ENCODE measurements at places on chromosomes 2 and 18.

DNA sequence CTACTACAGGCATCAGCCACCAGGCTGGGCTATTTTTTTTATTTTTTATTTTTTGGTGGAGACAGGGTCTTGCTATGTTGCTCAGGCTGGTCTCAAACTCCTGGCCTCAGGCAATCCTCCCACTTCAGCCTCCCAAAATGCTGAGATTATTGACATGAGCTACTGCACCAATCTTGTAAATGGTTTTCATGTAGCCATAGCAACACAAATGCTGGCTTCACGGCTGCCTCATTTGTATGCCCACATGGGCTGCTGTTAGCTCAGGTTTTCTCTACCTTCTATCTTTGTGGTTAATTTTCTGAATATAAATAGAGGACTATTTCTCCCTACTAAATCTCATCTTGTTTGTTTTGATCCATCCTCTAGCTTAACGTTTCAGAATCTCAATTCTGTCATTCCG, 58.2 kb downstream of the PLEKHM3 start:
- DNase-seq = no peak

GRCh38 chr2:230737300-230737699, 24.7 kb downstream of the CAB39 start:
- DNase-seq = no peak

DNA sequence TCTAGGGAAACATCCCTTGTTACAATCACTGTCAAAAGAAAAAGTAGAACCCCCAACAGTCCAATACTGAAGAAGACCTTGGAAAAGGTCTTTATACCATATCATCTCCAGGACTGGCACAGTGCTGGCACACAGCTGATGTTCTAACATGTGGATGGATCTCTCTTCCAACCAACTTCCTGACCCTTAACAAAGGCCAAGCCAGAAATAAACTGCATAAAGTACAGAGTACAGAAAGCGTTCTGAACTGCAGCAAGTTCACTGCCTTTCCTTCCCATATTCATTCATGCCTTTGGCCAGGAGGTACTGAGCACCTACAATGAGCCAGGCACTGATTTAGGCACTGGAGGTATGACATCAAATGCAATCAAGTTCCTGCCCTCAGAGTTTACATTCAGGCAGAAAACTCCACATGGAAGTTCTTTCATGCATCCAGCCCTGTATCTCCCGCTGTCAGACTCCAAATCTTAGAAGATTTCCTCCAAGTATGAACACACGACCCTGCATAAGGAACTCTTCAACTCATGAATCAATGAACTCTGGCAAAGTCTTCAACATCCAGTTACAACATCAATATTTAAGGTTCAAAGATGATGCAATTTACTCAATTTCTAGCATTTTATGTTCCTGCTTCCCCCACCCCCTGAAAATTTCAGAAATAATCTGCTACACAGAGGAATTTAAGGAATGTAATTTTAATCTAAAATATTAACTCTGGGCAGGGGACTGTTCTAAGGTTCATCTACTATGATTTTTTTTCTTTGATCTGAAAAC, 33.8 kb downstream of the ACVR1 start:
- DNase-seq = no peak

DNA sequence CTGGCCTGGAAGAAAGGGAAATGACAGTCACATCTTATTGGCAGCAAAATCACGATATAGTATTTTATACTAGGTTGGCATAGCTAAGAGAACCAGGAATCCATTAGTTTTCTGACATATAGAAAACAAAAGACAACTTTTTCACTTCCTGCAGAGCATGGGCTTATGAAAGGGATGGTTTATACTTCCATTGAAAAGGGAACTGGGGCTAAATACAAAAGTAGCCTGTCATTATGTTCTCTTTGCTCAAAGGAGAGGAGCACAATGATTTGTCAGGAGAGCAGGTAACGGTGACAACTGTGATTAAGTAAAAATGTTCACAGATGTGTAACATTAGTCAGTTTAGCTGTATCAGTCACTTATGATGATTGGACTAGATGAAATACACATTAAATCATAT, 46.4 kb downstream of the SLC25A12 start:
- DNase-seq = no peak

GRCh38 chr2:127651971-127652550, 6.1 kb downstream of the GPR17 start:
- DNase-seq = no peak

- DNase-seq = no peak
Observed at GRCh38 chr2:173696274-173696673, 268.9 kb downstream of the SP3 start.

- no peak for DNase-seq
Observed at GRCh38 chr2:197216361-197216979, 94.1 kb downstream of the ANKRD44 start.

DNA sequence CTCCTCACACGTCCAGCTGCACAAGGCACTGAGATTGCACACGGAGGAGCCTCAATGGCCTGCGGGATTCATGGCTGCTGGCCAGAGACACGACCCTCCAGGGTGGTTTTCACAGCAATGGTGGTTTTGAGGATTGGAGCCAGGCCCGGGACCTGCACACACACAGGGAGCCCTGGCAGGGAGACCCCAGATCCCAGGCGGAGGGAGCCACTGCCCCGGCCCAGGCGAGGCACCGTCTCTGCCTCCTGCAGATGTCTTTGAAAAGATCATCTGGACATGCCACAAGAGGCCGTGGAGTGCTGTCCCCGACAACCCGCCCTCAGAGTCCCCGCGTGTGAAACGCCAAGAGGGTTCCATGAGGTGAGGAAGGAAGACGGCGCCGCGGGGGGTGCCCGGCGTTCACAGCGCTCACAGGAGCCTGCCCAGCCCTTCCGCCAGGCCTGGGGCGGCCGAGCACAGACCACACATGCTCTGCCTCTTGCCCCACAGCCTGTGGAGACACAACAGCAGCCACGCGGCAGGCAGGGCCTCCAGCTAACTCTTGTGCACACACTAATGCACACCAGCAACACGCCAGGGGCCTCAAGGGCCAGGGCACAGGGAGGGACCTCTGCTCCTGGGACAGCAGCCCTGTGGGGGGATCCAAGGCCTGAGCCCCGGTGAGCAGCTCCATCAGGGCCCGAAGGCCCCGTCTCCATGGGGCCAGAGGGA, 72.8 kb upstream of the CTDP1 start:
- no peak for DNase-seq

- no peak for DNase-seq
Observed at GRCh38 chr2:70905443-70906421, 30.0 kb upstream of the ATP6V1B1 start.

GRCh38 chr2:33607251-33607721, 8.2 kb upstream of the FAM98A start:
- no peak for DNase-seq

- DNase-seq = no peak
Observed at GRCh38 chr2:141778315-141778835, 352.4 kb downstream of the LRP1B start.

GRCh38 chr2:7771781-7772180, 854.6 kb downstream of the RNF144A start:
- no peak for DNase-seq

- no peak for DNase-seq
Observed at GRCh38 chr2:216590780-216591179, 42.4 kb upstream of the IGFBP2 start.

DNA sequence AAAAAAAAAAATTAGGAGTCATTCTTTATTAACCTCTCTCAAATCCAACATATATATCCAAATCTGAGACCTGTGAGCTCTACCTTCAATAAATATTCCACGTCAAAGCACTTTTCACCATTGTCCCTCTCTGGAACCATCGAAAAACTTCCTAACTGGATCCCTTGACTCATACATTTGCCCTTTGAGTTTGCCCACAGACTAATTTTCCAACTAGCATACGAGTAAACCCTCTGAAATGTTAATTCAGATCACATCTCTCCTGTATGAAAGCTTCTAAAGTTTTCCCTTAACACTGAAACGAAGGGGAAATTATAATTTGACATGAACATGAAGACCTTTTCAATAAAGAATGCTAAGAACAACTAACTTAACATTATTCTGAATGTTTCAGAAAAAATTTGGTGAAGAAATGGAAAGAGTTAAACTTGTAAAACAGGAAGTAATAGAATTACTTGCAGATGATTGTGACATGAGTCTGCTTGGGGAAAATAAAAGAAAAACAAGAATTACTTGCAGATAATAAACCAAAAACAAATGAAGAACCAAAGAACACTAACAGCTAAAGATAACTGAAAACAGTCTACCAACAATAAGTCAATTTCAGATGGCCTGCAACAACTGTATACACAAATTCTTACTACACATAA, 110.6 kb downstream of the C2orf74 start:
- DNase-seq = no peak

DNA sequence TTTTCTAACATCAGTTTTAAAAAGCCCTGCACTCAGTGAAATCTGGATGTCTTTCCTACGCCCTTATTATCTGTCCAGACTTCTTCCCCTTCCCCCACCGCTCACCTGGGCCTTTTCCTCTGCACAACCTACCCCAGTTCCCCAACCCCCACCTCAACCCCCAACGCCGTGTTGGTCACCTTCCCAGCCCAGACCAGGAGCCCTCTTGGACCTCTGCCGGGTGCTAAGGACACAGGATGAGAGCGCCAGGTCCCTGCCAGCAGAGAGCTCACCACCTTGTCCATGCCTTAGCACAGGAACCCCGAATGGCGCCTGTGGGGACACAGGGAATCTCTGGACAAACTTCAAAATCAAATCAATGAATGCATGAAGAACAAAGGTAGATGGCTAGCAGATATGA, 966 bp upstream of the RBM43 start:
- no peak for DNase-seq

DNA sequence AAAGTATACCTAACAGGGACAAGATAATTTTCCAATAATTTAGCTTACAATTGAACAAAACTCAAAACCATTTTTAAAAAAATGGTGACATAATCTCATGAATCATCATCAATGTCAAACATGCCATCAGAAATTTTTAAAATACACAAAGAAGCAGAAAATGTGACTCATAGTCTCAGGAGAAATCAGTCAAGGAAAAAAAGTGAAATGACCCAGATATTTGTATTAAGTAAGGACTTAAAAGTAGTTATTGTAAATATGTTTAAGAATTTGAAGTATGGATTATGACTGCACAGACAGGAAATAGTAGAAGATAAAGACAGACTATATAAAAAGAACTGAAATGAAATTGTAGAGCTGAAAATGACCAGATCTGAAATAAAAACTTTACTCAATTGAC, 473.9 kb upstream of the SYT4 start:
- no peak for DNase-seq

- DNase-seq = no peak
Observed at GRCh38 chr2:71460595-71461303, 7.4 kb downstream of the DYSF start.
